ENCODE measurements at places on chromosomes 3 and 15.

DNA sequence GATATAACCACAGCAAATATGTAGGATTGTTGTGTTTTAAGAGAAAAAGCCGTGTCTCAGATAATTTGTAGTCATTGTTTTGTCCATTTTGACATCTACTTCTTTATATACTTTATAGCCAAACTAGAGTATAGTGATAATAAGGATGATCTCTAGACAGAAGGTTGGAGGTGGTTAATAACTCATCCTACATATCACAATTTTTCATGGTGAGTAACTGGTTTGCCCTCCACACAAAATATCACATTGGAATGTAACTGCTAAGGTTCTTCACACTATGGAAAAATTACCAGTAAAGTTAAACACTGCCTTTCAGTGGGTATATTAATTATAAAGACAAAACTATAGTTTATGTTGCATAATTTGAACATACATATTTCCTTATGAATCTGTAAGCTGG, 380.7 kb downstream of the LPP start:
- DNase-seq = no peak

DNA sequence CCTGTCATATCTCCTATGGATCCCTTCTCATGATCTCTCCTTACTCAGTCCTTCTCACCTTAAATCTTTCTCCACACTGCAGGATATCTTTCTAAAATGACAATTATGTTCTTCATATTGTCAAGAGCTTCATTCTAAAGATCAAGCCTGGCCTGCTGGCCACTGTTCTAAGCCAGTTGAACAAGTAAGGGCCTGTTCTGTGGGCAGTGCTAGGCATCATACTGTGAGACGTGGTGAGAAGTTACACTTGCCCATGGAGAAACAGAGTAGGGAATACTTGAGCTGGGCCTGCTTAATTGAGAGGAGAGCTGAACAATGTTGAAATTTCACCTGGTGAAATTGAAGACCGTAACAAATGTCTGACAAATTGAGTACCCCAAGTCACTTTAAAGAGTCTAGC, 184.1 kb upstream of the RASGRP1 start:
- no peak for DNase-seq

DNA sequence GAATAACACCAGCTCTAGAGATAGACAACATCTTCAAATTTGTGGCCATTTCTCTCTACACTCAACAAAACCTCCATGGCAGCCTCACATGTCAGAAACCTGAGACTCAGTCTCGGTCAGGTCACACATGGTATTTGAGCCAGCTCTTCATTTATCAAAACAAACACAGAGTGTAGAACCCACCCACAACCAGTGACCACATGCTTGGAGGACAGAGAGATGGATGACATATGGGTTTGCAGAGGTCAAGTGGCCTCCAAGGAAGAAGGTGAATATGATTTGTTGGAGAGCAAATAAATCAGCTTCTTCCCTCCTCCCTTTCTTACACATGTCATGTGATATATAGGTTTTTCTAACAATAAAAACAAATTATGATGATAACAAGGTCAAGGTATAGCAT, 278.1 kb upstream of the LRTM1 start:
- DNase-seq = no peak

GRCh38 chr15:65732698-65733097, 59.4 kb downstream of the DENND4A start:
- no peak for DNase-seq

DNA sequence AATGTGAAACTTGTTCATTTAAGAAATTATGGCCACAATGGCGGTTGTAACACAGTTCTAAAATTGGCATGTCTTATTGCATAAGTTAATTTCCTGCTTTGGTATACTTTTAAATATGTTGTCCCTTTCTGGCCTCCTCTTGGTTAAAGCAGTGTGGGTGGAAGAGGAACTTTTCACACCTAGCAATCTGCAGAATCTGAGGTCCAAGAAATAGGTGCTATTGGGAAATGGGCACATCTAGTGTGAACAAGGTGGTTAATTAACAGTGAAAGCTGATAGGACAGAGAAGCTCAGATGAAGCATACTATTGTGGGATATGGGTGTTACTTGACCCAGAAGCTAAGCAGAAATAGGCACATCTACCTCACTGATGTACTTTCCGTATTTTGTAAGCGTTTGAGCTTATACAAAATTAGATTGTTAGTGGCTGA, 10.6 kb downstream of the CMC1 start:
- DNase-seq = no peak

DNA sequence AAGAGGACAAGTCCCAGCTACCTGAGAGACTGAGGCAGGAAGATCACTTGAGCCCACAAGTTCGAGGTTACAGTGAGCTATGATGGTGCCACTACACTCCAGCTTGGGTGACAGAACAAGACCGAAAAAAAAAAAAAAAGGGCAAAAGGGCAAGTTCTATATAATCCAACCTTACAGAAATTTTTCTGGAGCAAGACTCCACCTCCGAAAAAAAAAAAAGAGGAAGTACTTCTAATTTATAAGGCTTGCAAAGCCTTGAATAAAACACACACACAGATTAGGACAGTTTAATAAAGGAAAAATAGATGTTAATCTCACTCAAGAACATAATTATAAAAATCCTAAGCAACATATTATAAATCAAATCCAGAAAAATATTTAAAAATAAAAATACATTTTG, 14.4 kb upstream of the XYLB start:
- DNase-seq = no peak

GRCh38 chr15:45795440-45796069, 160.7 kb downstream of the SQOR start:
- no peak for DNase-seq

DNA sequence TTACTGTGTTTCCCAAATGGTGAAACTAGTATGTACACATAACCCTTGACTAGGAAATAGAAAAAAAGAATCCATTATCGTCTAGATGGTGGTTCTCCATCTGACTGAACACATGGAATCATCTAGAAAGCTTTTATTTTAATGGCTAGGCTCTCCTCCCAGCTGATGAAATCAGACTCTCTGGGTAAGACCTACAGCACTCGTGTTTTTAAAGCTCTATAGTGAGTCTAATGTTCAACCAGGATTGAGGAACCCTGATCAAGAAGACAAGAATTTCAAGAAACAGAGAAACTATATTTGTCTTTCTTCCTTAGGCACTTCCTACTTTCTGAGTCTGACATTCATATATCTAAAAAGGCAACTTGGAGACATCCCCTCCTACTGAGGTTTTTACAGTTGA, 118.8 kb downstream of the TMCO5A start:
- no peak for DNase-seq

DNA sequence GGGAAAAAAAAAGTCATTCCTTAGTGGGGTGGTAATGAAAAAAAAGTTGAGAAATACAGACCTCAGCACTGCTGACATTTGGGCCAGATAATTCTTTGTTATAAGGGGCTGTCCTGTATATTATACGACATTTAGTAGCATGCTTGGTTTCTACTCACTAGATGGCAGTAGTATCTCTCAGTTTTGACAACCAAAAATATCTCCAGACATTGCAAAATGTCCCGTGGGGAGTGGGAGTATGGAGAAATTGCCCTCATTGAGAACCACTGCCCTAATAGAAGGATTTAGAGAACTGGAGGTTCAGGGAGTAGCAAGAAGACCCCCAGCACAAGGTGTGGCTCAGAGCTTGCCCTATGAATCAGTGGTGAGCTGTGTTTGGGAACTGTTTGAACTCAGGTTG, 28.6 kb upstream of the TEX264 start:
- DNase-seq = no peak

GRCh38 chr3:129281726-129282125, 3.1 kb downstream of the HMCES start:
- DNase-seq = no peak

- no peak for DNase-seq
These were observed 29.6 kb downstream of the CPOX start for GRCh38 chr3:98563661-98564281.

Measured in activated T-cell treated with anti-CD3 and anti-CD28 coated beads for 24 hours (primary cell).